ENCODE measurements at places on chromosomes 7 and 10. TPM values are rescaled to one million over a fixed set of nuclear protein-coding genes. Genes with fewer than 3 reads are reported as not detected.

Gene ZNF316
- 35.9 TPM for total RNA-seq

Gene PPP1R17
- not detected for total RNA-seq

Gene TMEM209
- total RNA-seq = 11.4 TPM

Gene SUPV3L1
- total RNA-seq = 27.0 TPM

Gene CYP17A1
- not detected for total RNA-seq
